Stimulated activated CD8-positive, alpha-beta memory T cell treated with anti-CD3 and anti-CD28 coated beads, Interleukin-7, amount 100 ng/mL, for 24 hours (primary cell): ENCODE measurements at places on chromosomes 2 and 18.

- no peak for DNase-seq
These were observed 96.8 kb downstream of the PRKCE start for GRCh38 chr2:45748239-45748638.

GRCh38 chr2:15853903-15854302 lies 86.4 kb upstream of the MYCN start:
- DNase-seq, result no peak

- DNase-seq, result no peak
These were observed 315.8 kb downstream of the GULP1 start for GRCh38 chr2:188607501-188607900.

GRCh38 chr2:8408560-8409460 lies 273.0 kb upstream of the ID2 start:
- peak; percentile 33 for DNase-seq

- DNase-seq, result no peak
These were observed 35.0 kb downstream of the STAT4 start for GRCh38 chr2:191115804-191116203.

GRCh38 chr2:231667496-231667895 lies 40.8 kb upstream of the PTMA start:
- no peak for DNase-seq

DNA sequence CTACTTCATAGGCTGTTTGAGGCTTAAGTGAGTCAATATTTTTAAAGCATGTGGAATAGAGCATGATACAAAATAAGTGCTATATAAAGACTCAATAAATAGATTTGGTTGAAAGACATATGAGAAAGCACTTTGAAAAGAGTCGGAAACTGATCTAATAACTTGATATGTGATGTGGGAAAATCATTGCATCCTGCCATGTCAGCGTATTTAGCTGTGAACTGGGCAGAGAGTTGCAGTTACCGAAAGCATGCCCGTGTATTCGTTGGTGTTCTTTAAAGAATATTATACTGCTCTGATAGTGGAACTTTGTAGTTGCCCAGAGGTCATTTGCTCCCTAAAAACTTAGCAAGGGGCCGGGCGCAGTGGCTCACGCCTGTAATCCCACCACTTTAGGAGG lies 37.8 kb upstream of the ZNF516 start:
- DNase-seq, result no peak

GRCh38 chr2:166104773-166105172 lies 23.0 kb downstream of the SCN1A start:
- DNase-seq, result no peak

DNA sequence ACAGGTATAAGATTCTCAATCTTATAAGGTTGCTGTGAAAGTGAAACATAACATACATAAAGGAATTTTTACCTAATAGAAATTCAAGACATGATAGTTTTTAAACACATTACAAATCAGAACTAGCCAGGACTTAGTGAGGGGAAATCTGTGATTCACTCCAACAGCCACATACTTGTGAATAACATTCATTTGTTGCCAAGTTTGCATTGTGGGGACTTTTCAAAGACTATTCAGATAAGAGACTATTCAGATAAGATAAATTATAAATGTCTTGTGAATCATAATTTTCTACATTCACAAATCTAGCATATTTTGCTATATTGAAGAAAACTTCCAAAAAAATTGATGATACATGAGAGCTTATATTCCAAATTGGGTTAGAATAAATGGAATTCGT lies 345.3 kb upstream of the CDH20 start:
- no peak for DNase-seq

DNA sequence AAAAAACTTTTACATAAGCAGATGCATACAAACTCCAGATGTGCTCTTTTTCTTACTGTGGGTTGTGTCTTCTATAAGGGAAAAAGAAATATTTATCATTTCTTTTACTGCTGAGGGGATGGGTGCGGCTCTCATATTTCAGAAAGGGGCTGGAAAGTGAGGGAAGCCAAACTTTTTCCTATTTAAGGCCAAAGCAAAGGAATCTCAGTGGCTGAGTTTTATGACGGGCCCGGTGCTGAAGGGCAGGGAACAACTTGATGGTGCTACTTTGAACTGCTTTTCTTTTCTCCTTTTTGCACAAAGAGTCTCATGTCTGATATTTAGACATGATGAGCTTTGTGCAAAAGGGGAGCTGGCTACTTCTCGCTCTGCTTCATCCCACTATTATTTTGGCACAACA lies at the start of gene COL3A1:
Gene COL3A1 (plus strand): TSS at position 210 of the 400 bp plus-strand sequence. CDS start 117 bp downstream, at position 327.
- DNase-seq, result no peak

DNA sequence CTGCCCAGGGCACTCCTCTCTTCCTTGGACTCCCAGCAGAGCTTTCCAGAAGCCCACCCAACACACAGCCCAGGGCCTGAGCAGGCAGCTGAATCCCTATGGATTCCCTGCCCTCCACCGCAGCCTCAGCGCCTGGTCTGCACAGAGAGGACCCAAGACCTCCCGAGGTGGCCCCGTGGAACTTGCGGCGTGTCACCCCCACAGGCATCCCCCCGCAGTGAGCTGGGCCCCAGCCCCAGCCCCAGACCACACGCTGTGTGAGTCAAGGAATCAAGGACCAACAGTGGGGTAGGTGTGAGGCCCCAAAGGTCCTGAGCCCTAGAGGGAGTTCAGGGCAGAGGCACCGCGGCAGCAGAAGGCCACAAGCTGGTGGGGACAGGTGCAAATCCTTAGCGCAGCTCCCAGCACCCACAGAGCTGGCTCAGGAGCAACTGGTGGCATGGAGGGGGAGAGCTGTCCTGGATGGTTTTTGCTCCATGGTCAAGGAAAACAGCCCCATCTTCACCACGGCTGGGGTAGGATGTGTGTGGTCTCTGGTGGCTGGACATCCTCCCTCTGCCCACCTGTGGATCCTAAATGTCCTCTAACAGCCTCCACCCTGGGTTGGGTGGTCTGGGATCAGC lies 8.5 kb downstream of the HS6ST1 start:
- no peak for DNase-seq

- DNase-seq, result no peak
These were observed 57.2 kb downstream of the LBH start for GRCh38 chr2:30288561-30288960.

- DNase-seq, result peak; percentile 23
These were observed 496 bp upstream of the ITGA4 start for GRCh38 chr2:181456660-181457120.

GRCh38 chr2:72415781-72416475 lies 268.3 kb upstream of the CYP26B1 start:
- DNase-seq, result no peak

GRCh38 chr2:180257247-180257646 lies 250.2 kb upstream of the CWC22 start:
- no peak for DNase-seq

DNA sequence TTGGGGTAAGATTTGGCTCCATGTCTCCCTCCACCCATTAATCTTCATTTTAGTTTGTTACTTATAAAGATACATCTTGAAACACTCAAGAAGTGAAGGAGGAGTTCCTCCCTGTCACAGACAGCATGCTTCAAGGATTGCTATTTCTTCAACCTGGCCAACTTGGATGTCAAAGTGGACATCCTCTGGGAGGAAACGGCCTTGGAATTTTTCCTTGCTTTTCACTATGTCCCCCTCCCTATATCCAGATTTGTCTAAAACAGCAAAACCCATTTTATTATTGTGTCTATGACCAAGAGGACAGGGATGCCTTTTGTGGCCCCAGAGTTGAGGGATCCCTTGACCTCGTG lies 242.9 kb downstream of the LPIN1 start:
- DNase-seq, result no peak

DNA sequence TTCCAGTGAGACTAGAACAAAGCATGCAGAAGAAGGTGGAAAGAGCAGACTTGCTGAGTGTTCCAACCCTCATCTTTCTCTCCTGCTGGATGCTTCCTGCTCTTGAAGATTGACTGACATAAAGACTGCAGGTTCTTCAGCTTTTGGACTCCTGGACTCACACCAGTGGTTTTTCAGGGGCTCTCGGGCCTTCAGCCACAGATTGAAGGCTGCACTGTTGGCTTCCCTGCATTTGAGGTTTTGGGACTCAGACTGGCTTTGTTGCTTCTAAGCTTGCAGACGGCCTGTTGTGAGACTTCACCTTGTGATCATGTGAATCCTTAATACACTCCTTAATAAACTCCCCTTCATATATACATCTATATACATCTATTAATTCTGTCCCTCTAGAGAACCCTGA lies 20.4 kb downstream of the VRK2 start:
- no peak for DNase-seq
